Activated CD4-positive, CD25-positive, alpha-beta regulatory T cell treated with anti-CD3 and anti-CD28 coated beads, Interleukin-2, amount 50 U/mL, for 16 hours (primary cell): ENCODE measurements at places on chromosomes 2 and 18.

DNA sequence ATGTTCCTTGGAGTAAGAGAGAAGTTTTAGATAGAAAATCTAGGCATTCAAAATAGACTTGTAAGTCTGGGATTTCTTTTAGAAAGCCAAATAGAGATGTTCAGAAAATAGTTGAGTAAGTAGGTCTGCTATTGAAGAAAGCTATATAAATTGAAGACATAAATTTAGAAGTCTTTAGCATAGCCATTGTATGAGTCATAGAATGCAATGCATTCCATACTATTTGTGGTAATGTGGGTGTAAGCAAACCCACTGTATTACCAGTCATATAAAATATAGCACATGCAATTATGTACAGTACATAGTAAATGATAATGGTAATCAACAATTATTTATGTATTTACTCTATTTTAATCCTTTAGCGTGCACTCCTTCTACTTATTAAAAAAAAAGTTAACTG lies 14.1 kb downstream of the MC4R start:
- DNase-seq: no peak

GRCh38 chr2:25377822-25378421 lies 36.2 kb upstream of the DNMT3A start:
- DNase-seq: no peak

DNA sequence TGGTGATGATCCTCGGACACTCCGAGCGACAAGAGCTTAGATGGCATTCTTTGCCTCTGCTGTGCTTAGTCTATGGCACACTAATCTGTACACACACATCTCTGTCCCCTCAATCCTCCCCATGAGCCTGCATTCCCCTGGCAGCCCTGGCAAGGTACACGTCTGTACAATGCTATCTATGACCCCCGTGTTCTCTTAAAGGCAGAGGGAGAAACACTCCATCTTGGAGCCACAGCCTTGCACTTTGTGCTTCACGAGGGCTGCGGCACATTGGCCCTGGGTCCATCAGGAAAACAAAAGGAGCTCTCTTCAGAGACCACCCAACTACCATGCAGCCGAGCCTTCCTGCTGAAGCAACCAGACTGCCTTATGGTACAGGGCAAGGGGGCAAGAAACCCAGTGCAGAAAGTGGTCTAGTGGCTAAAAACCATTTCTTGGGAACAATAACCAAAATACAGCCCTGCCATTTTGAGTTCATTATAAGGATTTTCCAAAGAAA lies 42.5 kb downstream of the STEAP3 start:
- no peak for DNase-seq

DNA sequence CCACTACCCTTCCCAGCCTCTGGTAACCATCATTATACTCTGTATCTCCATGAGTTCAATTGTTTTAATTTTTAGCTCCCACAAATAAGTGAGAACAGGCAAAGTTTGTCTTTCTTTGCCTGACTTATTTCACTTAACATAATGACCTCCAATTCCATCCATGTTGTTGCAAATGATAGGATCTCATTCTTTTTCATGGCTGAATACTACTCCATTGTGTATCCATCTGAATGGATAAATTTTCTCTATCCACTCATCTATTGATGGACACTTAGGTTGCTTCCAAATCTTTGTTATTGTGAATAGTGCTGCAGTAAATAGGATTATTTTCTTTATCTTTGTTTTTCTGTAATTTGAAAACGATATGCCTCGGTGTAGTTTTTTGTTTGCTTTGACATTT lies 26.2 kb downstream of the ANKAR start:
- no peak for DNase-seq

DNA sequence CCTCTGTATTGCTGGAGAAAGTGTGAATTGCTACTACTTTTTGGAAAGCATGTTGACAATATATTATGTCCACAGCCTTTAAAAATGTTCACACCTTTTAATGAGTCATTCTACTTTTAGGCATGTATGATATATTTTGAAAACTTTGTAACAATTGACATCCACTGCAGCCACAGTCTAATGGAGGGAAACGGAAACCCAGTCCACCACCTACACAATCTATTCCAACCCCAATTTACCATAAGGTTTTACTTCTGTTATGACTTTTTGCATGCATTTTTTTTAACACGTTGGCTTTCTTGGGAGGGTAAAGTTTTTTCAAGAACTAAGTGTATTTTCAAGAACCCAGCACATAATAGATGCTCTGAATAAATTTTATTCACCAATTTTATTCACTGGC lies 38.5 kb upstream of the ATP8B1 start:
- no peak for DNase-seq

DNA sequence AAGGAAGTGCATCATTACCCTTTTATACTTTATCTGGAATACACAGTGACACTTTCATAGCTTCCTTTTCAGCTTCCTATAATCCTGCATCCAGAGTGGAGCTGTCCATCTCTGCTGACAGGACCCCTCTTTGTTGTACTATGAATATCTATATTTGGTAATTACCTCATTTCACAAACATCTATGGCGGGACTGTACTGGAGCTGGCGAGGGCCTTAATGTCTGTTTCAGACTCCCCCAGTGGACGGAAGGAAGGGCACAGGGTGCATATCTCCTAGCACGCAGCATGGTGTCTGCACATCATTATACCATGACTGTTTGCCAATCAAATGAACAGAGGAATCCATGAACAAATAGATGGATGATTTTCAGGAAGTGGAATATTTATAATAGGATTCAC lies 142.3 kb downstream of the SOX11 start:
- no peak for DNase-seq
